ENCODE measurements at places on chromosomes 4 and X.

DNA sequence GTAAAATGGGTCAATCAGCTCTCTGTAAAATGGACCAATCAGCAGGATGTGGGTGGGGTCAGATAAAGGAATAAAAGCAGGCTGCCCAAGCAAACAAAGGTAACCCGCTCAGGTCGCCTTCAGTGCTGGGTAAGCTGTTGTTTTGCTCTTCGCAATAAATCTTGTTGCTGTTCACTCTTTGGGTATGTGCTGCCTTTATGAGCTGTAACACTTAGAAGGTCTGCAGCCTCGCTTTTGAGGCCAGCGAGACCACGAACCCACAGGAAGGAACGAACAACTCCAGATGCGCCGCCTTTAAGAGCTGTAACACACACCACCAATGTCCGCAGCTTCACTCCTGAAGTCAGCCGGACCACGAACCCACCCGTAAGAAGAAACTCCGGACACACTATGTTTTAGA is 11.5 kb upstream of the CAMK2D start:
- no peak for DNase-seq

DNA sequence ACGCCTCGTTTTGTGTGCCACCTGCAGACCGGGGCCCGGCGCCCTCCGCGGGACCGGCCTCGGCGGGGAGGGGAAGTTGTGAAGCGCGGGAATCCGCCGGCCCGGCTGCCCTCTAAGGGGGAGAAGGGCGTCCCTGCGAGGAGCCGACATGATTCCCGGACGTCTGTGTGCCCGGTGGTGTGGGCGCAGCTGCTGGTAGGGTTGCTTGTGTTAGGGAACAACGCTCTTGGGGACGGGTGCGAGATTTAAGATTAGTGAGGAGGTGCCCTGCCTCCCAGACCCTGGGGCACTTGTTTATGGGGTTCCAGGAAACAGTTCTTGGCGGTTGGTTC is 627 bp downstream of the CDKN2AIP start:
- peak; percentile 52 for DNase-seq

- DNase-seq: peak; percentile 34
These were observed 149.2 kb downstream of the TBL1X start for GRCh38 chrX:9614016-9614415.

DNA sequence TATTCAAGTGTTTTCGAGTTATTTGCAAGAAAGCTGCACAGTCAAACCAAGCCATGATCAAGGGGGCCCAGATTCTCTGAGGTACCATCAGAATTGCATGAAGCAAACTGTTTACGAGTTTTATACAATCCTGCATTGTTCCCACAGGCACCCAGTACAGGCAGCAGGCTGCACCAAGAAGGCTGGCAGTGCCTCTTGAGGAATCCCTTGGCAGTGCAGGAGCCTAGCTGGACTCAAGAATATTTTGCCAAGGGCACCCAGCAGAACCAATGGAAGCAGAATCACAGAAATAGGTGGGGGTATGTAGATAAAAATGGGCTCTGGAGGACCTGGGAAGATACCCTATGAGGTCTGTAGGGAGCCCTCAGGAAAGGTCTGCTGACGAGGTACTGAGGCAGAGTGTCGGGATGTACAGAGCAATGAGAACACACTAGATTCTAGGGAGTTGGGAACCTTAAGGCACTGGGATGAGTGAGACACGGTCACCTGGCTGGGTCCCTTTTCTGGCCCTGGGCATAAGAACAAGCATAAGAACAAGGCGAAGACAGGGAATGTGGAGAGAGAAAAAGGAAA is 2.5 kb upstream of the PLP1 start:
- peak; percentile 46 for DNase-seq

DNA sequence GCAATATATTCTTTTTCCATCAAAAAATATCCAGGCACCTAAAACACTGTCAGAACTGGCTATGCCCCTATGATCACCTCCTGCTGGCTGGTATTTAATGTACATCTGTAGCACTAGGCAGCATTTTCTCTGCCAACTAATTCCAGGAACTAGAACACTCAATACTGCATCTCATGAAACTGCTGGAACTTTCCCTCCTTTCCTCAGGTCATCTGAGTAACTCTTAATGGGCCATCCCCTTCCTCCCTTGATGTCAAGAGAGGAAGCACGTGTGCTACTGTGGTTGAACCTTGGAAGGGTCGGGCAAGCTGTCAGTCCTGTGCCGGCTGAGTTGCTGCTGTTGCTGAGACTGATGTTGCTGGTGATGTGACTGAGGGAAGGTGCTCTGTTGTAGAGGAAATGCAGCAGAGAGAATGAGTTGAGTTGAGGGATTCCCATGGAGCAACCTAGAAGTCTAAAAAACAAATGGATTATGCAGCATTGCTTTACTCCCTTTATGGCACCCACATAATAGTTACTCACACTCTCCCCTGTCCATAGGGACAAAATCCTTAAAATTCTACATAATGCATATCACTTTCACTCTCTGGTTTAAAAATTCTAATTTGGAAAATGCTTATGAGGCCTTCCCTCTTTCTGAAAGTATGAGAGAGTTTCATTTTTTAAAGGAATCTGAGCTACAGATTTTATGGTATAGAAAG is 39.5 kb downstream of the TMEM165 start:
- peak; percentile 13 for DNase-seq

DNA sequence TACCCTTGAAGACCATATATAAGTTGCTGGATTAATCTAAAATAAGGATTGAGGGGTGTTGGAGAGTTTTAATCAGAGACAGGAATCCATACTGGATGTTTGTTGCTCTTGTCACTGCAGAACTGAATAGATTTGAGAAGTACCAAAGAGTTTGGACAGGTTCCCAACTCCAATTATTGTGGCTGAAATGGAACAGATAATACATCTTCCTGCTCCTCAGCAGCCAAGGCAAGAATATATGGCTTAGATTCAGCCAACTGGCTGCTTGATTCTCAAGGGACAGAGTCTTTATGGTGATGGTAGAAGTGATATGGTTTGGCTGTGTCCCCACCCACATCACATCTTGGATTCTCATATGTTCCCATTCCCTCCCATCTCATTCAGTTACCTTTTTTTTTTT is 97.0 kb upstream of the PDHA2 start:
- DNase-seq: no peak

DNA sequence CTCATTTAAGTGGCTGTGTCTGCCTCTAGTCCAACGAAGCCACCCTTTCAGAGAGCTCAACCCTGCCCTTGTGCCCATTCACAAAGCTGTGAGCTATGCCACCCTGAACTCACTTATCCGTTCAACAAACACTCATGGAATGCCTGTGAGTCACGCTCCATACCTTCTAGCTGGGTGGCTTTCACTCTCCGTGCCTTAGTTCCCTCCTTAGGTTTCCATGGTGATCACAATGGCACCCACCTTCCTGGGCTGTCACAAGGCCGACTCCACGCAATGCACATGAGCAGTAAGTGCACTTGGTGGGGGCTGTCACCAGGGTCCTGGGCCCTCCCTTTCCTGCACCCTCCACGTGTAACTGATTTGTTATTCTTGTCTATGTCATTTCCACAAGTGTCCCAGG is 37.2 kb upstream of the PPP2R2C start:
- DNase-seq: no peak

DNA sequence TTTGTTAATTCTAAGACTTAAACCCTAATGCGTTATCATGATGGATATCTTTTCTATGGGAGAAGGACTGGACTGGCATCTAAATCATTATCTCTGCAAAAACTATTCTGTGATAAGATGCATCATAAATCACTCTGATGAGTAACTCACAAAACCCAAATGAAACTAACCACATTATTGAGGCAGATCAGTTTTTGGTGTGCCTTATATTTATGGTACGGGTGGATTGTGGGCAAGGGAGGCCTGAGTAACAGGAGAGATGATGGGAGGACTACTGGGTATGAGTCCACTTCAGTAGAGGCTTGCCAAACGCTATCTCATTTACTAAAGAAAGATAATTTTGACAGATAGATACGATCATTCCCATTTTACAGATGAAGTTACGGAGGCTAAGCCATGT is 66.4 kb upstream of the GUCY1A1 start:
- no peak for DNase-seq

DNA sequence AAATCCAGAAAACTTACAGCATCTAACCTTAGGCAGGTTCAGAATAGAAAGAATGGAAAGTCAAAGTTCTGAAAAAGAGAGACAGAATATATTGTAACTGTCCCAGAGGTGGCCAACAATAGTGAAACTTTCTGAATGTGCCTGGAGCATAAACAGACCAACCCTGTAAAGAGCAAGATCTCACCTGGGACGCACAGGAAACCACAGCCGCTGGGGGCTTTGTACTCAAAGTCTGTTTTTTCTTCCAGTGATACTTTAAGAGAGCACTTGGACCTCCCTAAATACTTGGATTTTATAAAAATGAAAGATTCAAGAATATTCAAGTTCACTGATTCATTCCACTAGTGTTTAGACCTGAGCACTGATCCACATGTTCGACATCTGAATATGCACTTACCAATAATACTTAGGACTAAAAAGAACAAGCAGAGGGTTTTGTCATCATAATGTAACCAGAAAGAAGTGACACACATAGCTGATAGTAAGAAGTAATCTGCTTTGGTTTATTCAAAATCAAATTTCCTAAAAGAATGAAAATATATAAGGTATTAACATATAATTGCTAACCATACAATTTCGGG is 35.3 kb downstream of the ARAP2 start:
- DNase-seq: no peak

- DNase-seq: peak; percentile 65
These were observed 50.8 kb upstream of the TRIM2 start for GRCh38 chr4:153153339-153153871.

DNA sequence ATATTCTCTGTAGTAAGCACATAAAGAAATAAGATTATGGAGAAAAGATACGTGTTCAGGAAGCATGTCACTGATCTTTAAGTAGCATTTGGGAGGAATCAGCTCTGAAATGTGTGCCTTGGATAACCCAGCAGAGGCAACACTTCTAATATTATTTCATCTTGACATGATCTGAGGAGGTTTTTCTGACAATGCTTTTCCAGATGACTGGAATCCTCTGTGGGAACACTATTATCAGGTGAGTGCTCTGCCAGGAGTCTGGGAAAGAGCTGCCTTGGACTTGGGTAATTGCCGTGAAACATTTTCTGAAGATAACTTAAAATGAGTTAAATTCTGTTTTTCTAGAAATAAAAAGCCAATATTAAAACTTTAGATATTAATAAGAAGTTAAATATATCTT is 78.2 kb upstream of the QRFPR start:
- no peak for DNase-seq

DNA sequence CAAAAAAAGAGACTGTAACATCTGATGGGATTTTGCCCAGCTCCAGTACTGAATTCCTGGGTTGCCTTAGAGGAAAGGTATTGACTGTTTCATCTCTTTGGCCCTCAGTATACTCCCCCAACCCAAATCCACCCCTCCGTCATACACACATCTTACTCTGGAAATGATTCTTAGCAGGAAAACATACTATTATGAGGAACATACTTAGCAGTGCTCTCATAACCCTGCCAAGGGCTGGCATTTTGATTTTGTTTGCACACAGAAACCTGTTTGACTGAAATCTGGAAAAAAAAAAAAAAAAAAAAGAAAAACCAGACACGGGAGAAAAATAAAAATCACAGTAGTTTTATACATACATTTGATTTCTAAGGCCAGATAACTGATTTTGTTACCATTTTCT is 19.4 kb upstream of the AR start:
- no peak for DNase-seq

Measured in AG20443 (cell line).